Stimulated activated CD4-positive, alpha-beta T cell treated with anti-CD3 and anti-CD28 coated beads, TNF-alpha, amount 100 ng/mL, for 24 hours (primary cell): ENCODE measurements at places on chromosomes 4 and X.

DNA sequence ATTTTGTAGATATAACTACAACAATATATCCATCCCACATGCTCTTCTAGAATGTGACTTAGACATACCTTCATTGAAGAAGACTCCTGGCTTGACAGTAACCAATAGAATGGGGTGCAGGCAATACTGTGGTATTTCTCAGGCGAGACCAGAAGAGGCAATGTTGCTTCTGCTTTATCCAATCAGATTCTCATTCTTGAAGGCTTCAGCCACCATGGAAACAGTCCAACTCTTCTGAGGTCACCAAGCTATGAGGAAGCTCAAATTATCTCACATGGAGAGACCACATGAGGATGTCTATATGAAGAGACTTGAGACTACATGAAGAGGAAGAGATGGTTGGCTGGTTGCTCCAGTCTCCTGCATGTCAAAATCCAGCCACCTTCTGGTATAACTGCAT lies 469.9 kb downstream of the PCDH10 start:
- DNase-seq = no peak

DNA sequence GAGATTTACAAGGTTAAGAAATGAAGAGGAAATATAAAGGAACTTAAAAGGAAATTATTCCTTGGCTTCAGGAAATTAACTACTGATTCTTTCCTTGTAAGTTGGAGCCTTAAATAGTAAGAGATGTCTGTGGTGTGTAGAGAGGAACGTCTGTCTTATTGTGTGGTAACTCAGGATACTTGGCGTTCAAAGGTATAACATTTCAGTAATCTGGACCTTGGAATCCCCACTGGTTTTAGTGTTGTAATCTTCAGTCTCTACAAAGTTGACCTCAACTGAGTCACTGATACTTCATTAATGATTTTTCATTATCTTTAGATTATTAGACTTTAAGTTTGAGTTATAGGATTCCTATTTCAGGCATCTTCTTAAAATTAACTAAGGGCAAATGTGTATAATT lies 79.1 kb upstream of the LSM6 start:
- no peak for DNase-seq

GRCh38 chrX:1578511-1579173 lies 12.8 kb upstream of the AKAP17A start:
- no peak for DNase-seq

DNA sequence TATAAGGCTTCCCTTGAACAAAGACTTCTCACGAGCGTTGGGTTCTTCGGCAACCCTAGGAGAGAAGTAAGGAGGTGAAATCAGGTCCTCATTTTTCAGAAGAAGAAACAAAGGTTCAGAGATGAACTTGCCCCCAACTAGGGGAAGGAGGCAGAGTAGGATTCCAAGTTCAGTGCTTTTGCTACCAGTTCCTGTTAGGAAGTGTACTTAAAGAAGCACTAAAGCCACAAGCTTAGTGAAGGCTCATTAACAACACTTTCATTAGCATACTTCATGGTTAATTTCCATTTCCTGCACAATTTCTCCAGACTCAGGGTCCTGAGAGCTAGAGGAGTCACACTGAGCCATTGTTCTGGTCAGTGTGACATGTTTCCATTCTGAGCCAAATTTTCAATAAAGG lies 52.1 kb downstream of the VSIG4 start:
- no peak for DNase-seq

DNA sequence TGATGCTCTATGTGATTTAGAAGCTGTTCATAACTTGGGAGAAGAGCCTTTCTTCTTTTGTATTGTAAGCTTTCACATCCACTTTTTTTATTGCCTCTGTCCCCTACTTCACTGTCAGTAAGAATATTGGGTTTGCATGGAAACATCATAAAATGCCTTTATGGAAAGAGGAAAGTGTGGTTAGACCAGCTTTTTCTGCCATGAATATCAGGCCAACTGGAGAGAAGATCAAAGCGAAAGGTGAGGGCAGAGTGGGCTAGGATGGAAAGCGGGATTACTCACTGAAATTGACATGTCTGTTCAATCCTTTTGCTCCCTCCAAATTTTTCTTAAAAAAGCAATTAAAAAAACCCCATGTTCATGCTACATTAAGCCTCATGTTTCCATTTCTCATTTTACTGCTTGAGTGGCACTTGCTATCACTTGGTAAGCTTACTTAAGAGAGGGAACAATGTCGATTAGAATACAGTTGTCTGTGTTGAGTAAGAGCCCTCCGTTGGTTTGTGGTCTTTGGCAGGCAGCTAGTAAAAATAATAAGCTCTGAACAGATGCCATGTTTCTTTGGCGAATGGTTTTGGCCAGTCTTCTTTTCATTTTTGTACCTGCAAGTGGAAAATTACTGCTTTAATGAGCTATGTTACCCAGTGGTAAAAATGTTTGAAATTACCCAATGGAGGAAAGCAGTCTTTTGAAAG lies 35.9 kb downstream of the SUPT20HL1 start:
- DNase-seq = no peak

DNA sequence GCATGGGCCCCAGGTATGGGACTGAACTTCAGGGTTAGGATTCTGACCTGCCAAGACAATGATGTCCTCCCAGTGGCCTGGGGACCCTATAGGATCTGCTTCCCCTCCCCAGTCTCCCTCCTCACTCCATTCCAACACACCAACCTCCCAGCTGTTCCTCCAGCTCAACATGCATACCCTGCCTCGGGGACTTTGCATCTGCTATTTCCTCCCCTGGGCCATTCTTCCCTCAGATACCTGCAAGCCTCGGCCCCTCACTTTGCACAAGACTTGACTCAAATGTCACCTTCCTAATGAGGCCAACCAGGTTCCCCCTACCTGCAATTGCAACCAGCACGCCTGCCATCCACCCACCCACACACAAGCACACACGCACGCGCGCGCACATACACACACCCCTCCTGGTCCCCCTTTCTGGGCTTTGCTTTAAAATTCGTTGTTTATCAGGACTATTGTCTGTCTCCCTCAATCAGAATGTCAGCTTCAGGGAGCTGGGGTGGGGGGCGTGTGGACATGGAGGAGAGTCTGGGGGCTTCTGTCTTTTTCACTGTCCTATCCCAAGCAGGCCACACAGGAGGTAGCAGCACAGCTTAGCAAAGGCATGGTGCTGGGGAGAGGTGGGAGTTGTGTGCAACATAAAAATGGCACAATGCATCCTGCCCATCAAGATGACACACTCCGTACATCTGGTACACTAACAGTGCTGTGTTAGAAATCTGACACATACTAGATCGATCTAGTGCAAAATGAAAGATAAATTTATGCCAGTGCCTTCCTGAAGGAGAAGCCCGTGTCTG lies 20.6 kb upstream of the PPP2R2C start:
- no peak for DNase-seq

DNA sequence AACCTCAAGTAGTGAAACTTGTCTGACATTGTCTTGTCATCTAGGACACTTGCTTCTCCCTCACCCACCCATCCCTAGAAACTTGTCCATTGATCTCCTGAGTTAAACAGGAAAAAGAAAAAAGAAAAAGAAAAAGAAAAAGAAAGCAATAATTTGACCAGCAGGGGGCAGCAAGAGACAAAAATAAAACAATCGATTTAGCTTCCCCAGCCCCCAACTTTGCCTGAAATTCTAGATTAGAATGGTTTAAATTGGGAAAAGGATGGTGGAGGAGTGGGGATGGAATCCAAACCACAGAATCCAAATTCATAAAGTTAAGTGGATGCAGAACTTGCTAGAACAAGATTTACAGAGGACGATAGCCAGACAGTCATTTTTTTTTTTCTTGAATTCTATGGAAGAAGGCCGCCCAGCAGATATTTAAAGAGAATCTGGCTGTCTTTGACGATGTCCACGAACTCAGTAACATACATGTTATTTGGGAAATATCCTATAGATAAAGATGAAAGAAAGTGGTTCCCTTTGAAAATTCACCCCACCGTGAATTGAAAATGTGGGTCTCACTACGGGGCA lies 282.9 kb downstream of the USP46 start:
- no peak for DNase-seq

- DNase-seq = no peak
Observed at GRCh38 chr4:4842476-4843441, 16.7 kb upstream of the MSX1 start.

DNA sequence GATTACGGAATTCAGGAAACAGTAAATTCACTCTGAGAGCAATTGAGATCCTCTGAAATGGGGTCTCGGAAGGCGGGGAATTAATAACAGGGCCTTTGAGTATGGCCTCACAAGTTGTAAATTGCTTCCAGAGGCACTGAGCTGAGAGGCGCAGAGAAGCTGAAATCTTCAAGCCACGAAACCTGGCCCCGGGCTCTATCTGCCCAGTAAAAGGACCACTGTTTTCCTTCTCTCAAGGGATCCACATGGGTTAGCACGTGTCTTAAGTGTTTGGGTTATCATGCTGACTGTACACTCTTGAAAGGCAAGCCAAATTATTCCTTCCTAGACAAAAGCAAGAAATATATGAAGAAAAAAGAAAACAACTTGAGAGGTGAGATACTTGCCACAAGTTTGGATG lies 1012.9 kb upstream of the FTHL17 start:
- no peak for DNase-seq

- no peak for DNase-seq
Observed at GRCh38 chr4:82851885-82852750, 38.8 kb downstream of the SEC31A start.

DNA sequence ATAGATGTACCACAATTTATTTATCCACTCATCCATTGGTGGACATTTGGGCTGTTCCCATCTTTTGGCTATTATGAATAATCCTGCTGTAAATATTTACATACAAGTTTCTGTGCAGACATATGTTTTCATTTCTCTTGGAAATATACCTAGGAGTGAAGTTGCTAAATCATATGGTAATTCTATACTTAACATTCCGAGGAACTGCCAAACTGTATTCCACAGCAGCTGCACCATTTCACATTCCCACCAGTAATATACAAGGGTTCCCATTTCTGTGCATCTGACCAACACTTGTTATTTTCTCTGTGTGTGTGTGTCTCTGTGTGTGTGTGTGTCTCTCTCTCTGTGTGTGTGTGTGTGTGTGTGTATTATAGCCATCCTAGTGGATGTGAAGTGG lies 15.4 kb upstream of the DOCK11 start:
- no peak for DNase-seq

GRCh38 chr4:35867057-35867456 lies 377.3 kb downstream of the ARAP2 start:
- DNase-seq = no peak
